GM12891 (cell line): ENCODE measurements at places on chromosomes 12 and 14.

GRCh38 chr12:9933958-9934357, 1.8 kb upstream of the CLEC2A start:
- no peak for DNase-seq

GRCh38 chr12:19431407-19432308, 7.6 kb upstream of the AEBP2 start:
- DNase-seq: no peak

- no peak for DNase-seq
Measured at GRCh38 chr12:99618657-99619056, 28.9 kb upstream of the GARIN6 start.

DNA sequence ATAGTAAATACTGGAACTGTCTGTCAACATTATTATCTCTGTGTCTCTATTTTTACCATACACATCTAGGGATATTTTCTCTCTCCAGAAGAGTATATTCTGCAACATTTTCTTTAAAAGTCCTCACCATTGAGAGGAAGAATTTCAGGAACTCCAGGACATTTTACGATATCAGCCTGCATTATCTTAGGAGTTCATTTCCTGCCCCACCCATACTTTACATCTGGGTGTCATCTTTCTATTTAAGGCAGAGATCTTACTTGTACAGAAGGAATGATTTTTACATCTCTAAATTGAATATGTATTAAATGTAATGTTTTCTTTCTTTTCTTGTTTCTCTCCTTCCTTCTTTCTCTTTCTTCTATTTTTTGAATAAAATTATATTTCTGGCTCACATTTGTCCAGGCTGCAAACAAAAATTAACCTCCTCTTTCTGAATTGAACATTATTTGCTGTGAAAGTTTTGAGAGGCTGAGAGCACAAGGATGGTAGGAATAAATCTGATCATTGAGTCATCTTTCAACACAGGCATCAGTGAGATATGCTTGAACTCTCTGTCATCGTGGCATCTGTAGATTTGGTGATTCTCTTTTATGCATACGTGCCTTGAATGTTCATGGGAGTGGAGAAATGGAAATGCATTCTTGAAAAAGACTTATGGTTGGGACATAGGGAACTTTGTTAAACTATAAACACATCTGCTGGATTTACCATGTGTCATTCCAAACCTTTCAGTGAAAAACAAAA, 753.6 kb downstream of the SLC16A7 start:
- DNase-seq: no peak

DNA sequence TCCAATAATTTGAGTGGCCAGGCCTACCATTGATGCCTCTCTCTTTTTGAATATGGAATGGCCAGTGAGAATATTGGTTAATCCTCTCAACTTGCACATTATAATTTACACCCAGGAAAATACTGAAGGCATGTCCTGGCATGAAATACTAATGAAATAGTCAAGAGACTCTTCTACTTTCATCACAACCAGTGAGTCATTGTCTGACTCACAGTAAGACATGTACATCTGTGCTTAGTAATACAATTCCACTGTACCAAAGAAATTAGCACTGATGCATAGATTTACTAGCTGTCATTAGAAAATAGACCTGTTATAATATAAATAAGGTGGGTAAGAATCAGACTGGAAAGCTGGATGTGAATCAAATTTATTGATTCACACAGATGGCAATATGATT, 31.6 kb downstream of the KCNC2 start:
- DNase-seq: no peak

DNA sequence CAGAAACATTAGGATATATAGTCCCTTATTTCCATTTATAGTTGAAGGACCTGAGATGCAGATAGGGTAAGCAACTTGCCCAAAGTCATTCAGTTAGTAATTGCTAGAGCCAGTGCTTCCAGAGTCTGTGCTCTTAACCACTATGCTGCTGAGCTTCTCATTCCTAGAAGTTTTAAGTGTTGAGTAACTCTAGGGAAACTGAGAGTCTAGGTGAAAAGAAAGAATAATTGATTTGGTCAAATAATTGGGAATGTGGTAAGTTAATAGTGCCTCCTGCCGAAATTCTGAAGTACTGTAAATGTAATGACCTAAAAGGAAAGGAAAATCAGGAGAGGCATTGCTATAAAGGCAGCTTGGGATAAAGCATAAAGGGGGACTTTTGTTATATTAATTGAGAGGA, 14.1 kb downstream of the PYROXD1 start:
- no peak for DNase-seq

DNA sequence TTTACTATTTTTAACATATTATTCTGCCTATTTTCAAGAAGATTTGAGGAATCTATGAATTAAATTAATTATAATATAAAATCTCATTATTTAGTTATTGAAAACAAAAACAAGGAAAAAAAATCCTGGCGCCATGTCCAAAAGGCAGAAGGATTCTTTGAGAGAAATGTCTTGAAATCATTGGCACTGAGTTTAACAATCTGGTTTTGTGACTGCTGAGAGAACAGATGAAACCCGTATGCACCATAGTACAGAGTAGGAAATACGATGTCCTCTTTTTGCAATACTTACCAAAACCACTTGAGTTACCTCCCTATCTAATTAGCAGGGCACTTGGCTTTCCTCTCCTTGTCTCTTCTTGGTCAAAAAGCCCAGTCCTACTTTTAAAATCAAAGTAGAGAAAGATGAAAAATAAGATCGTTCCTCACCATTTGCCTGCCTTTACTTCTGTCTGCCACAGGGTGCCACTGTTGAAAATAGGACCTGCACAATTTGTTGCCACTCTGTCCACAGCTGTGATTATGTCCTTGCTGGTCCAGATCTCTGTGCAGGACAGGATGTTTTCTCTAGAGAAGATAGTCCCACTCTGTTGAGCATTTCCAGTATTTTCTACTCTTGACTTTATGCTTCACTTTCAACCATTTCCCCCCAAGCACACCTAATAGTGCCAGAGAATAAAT, 179.7 kb downstream of the PDZRN4 start:
- no peak for DNase-seq

- no peak for DNase-seq
Measured at GRCh38 chr14:76775695-76776427, 14.6 kb downstream of the VASH1 start.

DNA sequence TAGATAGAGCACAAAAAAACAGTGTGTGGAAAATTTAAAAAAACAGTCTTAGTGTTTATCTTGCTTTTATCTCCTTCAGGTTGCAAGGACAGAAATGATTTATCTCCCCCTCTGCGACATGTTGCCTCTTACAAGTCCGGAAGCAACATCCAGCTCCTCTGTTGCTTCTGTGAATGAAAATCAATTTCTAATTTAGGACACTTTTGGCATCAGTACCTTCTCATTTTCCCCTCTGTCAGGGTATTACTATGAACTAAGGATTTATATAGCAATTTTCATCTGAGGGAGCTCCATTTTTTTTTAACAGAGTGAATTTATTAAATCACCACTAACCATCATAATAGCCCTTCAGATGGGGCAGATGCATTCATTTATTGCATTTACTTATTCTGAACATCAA, 116.6 kb upstream of the PLXNC1 start:
- no peak for DNase-seq

GRCh38 chr14:73462048-73462715, 3.8 kb upstream of the NUMB start:
- no peak for DNase-seq

GRCh38 chr14:82398256-82398655, 864.6 kb upstream of the SEL1L start:
- DNase-seq: no peak

- DNase-seq: no peak
Measured at GRCh38 chr12:57142121-57142520, 5.3 kb downstream of the LRP1-AS start.

- no peak for DNase-seq
Measured at GRCh38 chr14:33444136-33444535, 505.5 kb downstream of the NPAS3 start.

DNA sequence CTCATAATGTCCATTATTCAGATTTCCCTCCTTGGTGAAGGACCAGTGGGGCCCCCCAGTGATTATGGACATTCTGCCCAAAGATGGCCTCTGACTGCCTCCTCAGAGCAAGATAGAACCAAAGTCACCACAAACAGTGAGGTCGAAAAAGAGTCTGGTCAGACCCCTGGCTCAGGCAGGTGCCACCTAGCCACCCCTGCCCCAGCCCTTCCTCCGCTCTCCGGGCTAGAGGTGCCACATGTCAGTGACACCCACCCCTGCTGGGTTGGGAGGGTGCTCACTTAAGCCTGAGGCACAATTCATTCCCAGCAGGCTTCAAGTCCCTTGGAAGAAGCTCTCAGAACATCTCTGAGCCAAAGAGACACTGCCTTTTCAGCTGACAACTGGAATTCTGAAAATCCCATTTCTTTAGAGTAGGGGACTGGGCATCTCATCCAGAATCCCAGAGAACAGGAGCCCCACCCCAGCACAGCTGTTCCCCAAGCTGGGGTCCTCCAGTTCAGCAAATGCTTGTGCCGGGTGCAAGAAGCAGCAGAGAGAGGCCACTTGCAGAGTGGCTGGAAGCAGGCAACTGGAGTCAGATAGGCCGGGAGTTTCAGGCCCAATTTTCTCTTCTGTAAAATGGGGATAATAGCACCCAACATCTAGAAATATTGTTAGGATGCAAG, 50.3 kb downstream of the ISCA2 start:
- DNase-seq: no peak

GRCh38 chr12:130992979-130993538, 39.4 kb downstream of the ADGRD1 start:
- DNase-seq: no peak

DNA sequence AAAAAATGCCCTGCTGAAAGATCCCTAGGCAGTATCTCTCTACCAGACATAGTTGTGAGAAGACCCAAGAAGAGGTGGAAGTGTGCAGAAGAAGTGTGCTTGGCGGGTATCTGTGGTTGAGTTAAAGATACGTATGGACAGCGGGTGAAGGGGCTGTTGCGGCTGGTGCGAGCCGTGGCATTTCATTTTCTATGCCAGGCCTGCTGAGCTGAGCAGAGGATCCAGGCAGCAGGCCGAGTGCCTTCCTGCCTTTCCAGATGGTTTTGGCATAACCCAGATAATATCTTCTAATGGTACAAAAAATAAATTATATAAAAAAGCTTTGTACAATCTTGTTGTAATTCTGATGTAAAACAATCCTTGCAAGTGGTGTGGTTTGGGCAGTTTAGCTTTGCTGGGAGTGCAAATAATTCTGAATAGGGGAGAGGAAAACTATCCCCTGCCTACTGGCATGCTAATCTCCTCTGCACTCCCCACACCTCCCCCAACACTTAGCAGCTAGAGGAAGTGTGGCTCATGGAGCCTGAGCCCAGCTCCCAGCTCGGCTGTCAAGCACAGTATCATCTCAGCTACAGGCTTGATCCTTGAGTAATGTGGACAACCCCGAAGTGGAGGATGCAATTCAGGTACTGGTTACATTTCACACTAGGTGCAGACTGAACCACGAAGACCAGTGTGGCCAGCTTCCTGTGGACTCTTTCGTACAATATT, 168.9 kb downstream of the VRK1 start:
- no peak for DNase-seq

GRCh38 chr12:131910302-131911027, 16.0 kb downstream of the ULK1 start:
- no peak for DNase-seq

DNA sequence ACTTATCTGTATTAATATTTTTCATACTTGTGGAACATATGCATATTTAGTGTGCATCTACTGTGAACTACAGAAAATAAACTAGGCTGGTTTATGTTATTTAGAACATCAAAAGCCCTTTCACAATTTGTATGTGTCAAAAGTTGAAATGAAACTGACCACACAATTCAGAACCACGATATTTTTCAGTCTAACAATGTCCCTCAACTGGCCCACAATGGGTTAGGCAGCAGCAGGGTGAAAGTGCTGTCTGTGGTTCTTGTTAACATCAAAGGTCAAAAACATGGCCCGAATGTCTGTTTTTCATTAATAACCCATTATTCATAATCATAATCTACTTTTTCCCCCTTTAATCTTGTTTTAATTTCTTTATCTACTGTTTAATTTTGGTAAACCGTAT, 559.9 kb upstream of the ATP2B1 start:
- DNase-seq: no peak

GRCh38 chr12:66693901-66694513, 15.1 kb upstream of the GRIP1 start:
- DNase-seq: peak; percentile 10

DNA sequence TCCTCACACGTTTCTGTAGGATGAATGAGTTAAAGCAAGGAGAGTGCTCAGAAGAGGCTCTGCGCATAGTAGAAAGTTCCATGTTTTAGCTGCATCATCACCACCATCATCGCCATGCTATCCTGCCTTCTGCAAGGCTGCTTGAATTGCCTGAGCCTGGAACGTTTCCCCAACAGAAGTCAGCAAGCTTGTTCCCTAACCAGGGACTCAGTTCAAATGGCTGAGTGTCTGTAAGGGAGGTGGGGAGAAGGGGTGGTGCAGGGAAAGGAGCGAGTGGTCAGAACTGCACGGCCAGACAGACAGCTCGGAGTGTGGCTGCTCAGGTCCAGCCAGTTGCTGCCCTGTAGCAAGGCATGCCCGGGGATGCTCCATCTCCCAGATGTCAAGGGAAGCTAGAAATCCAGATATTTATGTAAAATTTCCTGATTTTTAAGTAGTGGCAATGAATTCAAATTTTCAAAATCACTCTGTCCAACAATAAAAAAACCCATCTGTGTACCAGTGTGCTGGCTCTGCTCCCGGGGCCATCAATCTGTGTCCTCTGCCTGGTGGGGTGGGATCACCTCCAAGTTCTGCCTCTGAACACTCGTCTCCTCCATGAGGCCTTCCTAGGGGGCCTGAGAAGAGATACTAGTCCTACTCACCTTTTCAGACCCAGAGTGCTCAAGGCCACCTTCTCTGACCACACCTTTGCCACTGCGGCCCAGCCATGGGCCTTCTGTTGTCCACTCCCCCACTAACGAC, 162.7 kb downstream of the FOXN3 start:
- DNase-seq: no peak

DNA sequence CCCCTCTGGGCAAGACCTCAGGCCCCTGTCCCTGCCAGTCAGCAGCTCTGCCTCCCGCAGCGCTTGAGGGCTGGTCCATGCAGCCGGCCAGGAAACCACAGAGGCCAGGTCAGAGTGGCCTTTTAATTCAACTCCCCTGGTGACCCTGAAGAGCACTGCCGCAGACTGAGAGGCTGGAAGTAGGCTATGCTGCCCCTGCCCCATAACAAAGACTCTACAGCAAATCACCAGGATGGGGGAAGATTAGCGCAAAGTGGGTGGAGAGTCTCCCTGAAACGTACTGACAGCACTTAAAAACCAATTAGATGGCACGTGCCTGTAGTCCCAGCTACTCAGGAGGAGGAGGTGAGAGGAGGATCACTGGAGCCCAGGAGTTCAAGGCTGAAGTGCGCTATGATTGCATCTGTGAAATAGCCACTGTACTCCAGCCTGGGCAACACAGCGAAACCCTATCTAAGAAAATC, 70.5 kb downstream of the ITPK1 start:
- DNase-seq: no peak

- DNase-seq: no peak
Measured at GRCh38 chr12:105281694-105282049, 45.7 kb upstream of the APPL2 start.

GRCh38 chr14:51004801-51005526, 60.7 kb upstream of the PYGL start:
- no peak for DNase-seq

DNA sequence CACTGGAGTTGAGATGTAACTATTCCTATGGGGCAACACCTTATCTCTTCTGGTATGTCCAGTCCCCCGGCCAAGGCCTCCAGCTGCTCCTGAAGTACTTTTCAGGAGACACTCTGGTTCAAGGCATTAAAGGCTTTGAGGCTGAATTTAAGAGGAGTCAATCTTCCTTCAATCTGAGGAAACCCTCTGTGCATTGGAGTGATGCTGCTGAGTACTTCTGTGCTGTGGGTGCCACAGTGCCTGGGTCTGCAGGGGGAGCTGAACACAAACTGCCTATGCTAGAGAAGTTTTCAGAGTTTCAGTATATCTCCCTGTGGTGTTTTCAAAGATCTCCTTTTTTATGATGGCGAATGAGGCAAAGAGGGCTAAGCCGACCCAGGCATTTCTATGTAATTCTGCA, 179.2 kb upstream of the OR4E1 start:
- DNase-seq: no peak
